ENCODE measurements at places on chromosomes 16 and 17. TPM values are rescaled to one million over a fixed set of nuclear protein-coding genes. Genes with fewer than 3 reads are reported as not detected.

- no peak overlapping the region for H3K4me3 ChIP-seq
- no peak overlapping the region for H3K27ac ChIP-seq
- no peak for DNase-seq
- no peaks in the 10 kb centered on the region for H3K4me1 ChIP-seq
Measured at GRCh38 chr16:12350945-12351344, 374.4 kb downstream of the SNX29 start.

DNA sequence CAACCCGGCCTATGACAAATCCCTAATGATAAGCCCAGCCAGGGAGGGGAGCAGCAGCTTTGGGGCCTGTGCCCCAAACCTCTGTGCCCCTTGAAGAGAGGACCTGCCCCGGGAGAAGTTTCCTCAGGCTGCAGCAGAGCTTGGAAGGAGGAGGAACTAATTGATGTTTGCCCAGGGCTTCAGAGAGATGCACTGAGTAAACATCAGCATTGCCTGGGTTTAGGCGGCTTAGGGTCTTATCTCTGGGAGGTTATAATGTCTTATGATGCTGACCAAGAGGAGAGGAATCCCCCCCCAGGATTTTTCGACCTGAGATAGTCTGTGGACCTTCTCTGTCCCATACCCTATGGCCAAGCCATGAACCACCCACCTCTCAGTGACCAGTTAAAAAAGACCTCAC lies 148.7 kb upstream of the SDK2 start:
- H3K36me3 ChIP-seq = no peaks in the 10 kb centered on the region
- H3K4me1 ChIP-seq = peaks cover 12% of the 10 kb centered on the region
- no peak overlapping the region for H3K27ac ChIP-seq
- H3K27me3 ChIP-seq = no peaks in the 10 kb centered on the region
- no peak for DNase-seq

GRCh38 chr17:30942308-30943079 lies 20.7 kb downstream of the ADAP2 start:
- no peak overlapping the region for H3K4me3 ChIP-seq
- H3K27ac ChIP-seq = no peak overlapping the region
- no peak for DNase-seq

DNAH2 gene
- not detected for total RNA-seq
